ENCODE measurements at places on chromosomes 5 and 9.

- no peak for DNase-seq
These were observed 14.2 kb upstream of the AHRR start for GRCh38 chr5:307306-307705.

DNA sequence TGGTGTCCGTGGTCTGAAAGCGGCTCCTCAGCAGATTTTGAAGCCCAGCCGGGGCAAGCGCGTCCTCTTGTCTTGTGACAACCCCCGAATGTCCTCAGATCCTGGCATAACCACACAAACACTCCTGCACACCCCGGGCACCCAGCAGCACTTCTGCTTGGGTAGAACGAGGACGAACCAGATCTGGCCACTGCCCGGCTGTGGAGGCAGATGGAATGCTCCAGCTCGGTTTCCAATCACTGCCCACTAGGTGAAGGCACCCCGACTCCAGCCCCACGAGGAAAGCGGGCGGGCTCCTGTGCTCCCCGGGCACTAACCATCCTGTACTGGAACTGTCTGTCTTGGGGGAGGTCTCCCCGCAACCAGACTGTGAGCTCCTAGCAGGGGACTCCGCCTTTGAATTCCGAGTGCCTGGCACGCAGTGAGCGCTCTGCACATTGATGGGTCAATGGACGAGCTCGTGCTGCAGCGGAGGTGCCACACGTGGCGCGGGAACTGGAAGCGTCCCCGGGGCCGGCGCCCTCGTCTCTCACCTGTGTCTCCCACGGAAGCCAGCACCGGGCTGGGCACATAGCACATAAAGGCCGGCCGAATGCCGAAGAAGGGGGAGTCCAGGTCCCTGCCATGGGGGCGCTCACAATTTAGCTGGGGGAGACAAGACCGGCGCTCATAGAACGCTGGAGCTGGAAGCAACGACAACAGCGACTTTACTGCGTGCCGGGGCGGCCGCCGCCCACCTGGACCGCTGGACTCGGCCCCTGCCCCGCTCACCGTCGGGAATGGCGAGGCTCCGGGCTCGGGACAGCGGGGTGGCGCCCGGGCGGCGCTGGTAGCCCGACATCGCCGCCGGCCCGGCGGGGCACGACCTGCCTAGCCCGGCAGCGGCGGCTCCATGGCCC lies 608 bp downstream of the ENTR1 start:
- peak; percentile 32 for DNase-seq

DNA sequence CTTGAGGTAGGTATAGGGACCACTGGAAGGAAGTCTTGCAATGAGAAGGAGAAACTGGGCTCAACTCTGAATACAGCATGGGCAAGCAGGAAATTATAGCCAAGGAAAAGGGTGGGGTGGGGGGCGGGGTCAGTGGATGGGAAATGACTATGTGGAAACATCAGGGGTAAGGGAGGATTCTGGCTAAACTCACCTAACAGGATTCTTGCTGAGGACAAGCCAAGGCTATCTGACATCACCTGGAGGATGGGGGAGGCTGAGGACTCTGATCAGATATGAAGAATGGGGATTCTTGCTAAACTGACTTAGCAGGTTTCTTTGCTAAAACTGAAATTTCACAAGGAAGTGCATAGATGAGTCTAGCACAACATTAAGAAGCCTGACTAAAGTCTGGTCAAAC lies 40.8 kb downstream of the CTSL start:
- no peak for DNase-seq

- peak; percentile 85 for DNase-seq
These were observed 68.2 kb downstream of the EBF1 start for GRCh38 chr5:159031513-159031912.

DNA sequence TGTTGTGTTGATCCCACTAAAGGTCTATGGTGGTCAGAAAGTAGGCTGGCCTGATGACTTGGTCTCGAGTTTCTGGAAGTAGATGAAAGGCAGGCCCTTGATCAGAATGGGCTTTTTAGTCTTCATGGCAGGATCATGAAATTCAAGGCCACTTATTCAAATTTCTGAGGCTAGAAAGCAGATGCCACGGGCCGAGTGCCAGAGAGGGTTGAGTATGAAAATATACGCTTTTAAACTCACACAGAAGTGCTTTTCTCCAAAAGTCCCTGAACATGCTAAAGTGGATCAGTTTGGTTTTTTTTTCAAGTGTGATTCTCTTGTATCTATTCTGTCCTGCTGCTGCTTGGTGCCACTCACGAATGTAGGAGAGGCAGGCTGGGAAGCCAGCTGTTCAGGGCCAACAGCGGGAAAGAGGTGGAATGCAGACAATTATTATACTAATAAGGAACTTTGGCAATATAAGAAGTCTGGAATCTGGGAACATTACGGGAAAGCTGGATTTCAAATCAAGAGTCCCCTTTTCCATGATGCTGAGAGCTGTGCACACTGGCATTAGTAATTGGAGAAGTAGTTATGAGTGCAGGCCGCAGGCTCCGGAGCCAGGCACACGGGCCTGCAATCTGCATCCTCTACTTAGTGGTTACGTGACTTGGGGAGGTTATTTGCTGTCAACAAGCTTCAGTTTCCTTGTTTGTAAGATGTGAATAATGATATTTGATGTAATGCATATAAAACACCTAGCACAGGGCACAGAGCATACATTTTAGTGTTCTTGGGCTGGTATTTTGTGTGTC lies 95.8 kb downstream of the LMNB1 start:
- DNase-seq: no peak

Measured in fibroblast of skin of abdomen (primary cell).